ENCODE measurements at places on chromosomes 4 and X.

DNA sequence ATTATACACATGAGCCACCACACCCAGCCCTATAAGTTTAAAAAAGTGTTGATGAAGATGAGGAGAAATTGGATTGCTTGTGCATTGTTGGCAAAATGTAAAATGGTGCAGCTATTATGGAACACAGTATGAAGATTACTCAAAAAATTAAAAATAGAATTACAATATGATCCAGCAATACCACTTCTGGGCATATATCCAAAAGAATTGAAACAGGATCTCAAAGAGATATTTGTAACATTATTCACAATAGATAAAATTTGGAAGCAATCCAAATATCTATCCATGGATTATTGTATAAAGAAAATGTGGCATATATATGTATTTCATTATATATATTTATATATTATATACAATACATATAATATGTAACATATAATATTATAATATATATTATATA, 515.6 kb upstream of the GNPDA2 start:
- peak; percentile 65 for DNase-seq

- no peak for DNase-seq
Measured at GRCh38 chrX:8377041-8377440, 87.6 kb upstream of the VCX3B start.

DNA sequence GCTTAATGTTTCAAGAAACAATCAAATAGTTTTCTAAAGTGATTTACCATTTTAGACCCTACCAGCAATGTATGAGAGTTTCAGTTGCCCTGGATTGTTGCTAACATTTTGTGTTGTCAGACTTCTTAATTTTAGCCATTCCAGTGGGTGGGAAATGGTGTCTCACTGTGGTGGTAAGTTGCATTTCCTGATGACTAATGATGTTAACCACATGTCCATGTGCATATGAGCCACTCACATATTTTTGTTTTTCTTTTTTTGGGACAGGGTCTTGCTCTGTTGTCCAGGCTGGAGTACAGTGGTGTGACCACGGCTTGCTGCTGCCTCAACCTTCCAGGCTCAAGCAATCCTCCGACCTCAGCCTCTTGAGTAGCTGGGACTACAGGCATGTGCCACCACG, 48.3 kb downstream of the MED28 start:
- peak; percentile 4 for DNase-seq

DNA sequence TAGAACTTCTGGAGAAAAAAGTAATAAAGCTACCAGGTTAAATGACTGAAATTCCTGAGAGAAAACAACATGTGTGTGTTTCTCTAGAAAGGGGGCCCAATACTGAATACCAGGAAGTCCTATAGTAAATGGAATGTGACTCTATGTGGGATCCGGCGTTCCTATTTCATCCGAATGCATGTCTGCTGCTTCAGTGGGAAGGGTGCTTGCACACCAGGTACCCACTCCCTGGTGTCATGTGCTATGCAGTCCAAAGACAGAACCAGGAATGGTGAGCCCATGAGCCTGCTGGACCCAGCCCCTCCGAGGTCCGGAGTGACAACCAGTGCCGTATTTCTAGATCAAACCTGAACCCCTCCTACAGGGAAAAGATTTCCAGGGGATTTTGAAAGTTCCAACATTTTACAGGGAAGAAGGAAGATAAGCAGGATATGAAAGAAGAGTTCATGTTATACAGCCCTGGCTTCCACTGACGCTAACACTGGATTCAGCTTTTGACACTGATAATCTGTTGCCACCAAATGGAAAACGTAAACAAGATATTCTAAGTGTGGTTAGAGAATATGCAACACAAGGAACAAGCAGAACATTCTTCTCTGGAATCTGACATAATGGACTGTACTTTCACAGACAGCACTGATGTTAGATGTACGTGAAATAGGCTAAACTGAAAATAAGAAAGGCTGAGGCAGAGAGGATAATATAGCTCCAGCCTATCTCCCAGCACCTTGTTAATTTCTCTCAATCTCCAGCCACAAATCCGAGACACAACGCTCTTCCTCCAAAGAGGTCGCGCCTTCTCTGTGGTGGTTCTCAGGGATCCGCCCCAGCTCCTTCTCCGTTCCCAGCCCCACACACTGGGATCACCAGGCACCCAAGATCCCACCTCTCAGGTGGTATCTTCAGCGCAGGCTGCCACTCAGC, 725 bp upstream of the CXCL1 start:
- DNase-seq: peak; percentile 53

GRCh38 chr4:87734936-87735335, 64.4 kb upstream of the IBSP start:
- DNase-seq: no peak

GRCh38 chr4:142236268-142236667, 599.9 kb downstream of the IL15 start:
- no peak for DNase-seq

All from fibroblast of pulmonary artery (primary cell).